Right forelimb (tissue), 1 donor: ENCODE measurements at places on chromosomes 5 and 9.

GRCh38 chr5:112784726-112785125 is 47.0 kb downstream of the APC start:
- DNase-seq = no peak

- no peak for DNase-seq
These were observed 452.0 kb upstream of the DMAC1 start for GRCh38 chr9:8251566-8251965.

GRCh38 chr5:112973036-112973435 is 3.6 kb upstream of the DCP2 start:
- no peak for DNase-seq

- no peak for DNase-seq
These were observed 38.9 kb downstream of the PTTG1 start for GRCh38 chr5:160460377-160461049.

- DNase-seq = no peak
These were observed 167.0 kb downstream of the FGF18 start for GRCh38 chr5:171586436-171586835.

DNA sequence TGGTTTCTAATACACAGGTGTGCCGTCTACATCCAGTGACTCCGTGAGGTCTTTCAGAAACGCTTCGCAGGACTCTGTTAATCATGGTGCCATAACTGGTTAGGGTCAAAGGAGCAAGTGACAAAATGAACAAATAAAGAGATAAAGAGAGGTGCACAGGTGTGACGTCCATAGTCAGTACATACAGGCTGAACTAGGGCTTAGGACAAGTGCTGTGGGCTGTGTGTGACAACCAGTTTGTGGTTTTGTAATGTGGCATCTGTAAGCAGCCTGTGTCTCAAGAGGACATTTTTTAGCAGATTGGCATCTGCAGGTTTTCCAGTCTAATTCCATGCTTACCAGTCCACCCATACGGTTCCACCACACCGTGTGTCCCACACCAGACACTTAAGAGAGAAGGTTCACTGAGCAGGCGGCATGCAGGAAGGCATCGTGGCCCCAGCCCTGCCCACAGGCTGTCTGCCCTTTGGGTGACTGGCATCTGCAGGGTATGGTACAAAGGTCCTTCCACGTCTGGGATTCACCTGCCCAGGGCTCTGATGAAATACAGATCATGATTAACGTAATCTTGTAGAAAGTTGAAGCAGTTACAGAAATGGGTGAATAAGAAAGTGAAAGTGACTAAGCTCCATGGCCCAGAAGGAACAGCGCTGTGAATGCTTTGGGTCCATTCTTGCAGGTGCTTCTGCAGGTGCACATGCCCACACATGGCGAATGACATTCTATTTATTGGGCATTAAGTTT is 26.9 kb downstream of the SRD5A1 start:
- no peak for DNase-seq

DNA sequence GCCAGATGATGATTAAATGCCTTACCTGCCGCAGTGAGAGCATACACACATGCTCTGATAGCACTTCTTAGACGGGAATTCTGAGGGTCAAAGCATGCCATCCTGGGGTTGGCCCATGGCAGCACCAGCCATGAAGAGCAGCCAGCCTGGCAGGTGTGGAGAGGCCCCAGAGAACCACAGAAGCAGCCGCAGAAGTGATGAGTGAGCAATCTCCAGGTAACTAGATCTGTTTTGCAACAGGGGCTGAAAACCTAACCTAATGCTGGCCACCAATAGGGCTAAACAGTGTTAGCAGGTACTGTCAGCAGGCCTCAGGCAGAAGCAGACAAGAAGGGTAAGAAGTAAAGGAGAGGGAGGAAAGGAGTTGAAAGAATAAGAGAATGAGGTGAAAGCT is 33.5 kb upstream of the HOMER1 start:
- DNase-seq = no peak

GRCh38 chr9:36158122-36158521 is 11.1 kb upstream of the CCIN start:
- no peak for DNase-seq

- DNase-seq = peak; percentile 84
These were observed 1.4 kb upstream of the CIZ1 start for GRCh38 chr9:128192601-128193371.

GRCh38 chr5:18314192-18314778 is 680.0 kb downstream of the TAF11L14 start:
- DNase-seq = no peak

DNA sequence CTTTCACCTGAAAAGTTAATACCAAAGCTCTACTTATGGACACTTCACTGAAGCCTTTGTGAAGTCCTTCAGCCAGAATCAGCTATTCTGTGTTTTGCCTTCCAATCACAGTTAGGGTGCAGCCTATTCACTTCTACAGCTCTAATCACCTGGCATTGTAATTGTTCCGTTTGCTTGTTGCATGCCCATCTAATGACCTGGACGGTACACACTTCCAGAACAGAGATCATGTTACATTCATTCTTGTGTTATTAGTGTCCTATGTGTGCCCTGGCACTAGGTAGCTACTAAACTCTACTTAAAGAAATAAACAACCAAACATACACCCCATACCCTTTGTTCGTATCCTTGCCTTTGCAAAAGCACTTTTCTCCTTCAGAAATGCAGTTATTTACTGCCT is 1162.9 kb upstream of the WWC1 start:
- no peak for DNase-seq

GRCh38 chr5:156328766-156329165 is 1.8 kb downstream of the SGCD start:
- DNase-seq = no peak

DNA sequence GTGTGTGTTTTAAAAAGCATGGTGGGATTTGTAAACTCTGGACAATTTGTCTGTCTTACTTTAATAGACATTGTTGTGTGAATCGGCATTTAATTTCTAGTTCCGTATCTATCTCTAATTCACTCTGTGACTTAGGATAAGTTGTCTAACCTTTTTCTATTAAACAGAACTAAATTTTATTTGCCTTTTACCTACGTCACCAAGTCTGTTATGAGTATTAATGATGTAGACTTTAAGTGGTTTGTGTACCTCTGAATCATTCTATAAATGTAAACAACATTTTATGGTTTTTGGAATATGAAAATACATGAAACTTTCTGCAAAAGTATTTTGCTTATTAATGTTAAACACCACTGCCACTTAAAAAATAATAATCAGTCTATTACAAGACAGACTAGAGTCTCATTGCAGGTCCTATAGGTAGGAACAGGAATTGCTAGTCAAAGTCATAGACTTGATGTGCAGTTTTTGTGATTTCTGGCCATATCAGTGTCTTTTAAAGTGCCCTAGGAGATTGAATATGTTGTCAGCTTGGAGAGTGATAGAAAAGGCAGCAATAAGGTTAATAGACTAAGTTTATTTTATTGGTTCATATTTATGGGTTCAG is 5.6 kb downstream of the RBM27 start:
- DNase-seq = no peak

DNA sequence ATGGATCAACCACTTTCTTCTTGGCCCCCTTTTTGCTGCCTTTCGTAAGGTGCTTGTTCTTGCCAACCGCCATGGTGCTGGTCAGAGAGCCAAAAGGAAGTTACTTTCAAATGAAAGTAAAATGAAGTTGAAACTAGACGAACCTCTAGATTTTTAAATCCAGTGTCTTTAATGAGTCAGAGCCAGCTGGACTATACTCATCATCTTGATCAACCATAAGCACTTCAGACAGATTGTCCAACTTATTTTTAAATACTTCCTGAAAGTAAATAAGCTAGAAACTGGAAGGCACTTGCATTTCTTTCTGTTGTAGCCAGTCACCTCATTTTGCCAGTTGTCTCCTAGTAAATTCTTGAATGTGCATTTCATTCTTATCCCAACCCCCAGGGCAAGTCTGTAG is 48.9 kb downstream of the JMY start:
- no peak for DNase-seq

- DNase-seq = no peak
These were observed 26.0 kb downstream of the JMY start for GRCh38 chr5:79261897-79262296.

DNA sequence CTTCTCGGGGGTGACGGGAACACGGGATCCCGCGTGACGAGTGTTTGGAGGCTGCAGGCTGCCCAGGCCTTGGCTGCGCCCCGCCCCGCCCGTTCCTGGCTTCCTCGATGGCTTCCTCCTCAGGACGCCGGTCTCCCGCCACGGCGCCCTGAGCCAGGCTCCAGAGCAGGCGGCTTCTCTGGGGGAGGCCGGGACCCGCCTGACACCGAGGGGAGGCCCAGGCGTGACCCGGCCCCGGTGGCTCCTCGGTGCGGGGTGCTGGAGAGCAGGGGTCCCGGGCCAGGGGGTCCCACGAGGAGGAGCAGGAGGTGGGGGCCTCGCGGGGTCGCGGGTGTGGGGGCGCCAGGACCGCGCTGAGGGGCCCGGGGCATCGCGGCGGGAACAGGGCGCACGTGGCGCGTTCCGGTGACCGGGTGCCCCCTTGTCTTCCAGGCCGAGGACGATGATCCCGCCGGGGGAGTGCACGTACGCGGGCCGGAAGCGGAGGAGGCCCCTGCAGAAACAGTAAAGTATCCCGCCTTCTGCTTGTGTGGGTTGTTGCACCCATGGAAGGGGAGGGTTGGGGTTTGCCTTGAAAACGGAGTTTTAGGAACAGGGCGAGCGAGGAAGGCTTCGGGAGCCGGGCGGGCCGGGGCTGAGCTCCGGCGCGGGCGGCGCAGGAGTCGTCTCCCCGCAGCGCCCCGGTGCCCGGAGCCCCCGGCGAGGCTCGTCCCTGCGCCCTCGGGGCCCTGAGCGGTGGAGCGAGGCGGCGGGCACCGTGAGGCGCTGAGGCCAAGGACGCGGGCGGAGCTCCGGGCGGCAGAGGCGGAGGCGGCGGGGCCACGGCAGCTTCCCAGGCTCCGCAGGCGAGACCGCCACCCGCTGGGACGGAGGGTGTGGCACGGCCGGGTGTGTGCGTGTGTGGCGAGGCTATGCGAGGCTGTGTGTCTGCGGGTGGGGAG is 22.2 kb downstream of the AHRR start:
- peak; percentile 81 for DNase-seq

- DNase-seq = no peak
These were observed 79.9 kb downstream of the ACTL7B start for GRCh38 chr9:108775901-108776306.

DNA sequence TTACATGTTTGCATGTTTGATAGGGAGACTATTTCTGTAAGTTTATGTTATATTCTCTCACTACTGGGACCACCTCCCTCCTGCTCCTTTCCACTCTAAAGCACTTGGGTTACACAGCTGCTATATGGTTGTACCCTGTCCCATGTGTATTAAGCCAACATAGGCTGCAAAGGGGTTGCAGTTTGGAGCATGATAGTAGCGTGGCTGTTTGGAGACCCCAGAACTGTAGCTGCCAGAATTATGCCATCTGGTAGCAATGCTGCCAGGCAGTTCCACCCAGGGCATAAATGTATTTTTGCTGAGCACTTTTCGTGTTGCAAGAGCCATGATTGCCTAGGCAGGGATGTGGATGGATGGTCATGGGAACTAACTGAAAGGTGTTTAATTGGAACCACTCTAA is 81.8 kb downstream of the CNTLN start:
- no peak for DNase-seq

- no peak for DNase-seq
These were observed 619.1 kb upstream of the DAB2 start for GRCh38 chr5:40043916-40044315.

DNA sequence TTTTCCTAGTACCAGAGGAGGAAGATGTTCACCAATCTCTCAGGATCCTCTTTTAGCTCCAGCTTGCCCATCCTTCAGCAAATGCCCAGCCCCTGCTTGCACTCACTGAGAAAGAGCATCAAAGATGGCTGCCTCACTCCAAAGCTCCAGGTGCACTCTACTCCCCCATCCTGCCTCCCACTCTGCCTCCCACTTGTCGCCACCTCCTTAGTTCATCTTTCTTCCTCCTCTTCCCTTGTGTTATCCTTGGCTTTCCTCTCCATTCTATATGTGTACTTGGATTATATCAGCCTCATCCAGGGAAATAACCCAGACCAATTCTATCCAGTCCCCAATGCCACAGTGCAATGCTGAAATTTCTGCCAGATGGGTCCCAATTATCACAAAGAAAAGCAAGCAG is 87.1 kb upstream of the CPLX2 start:
- DNase-seq = no peak

DNA sequence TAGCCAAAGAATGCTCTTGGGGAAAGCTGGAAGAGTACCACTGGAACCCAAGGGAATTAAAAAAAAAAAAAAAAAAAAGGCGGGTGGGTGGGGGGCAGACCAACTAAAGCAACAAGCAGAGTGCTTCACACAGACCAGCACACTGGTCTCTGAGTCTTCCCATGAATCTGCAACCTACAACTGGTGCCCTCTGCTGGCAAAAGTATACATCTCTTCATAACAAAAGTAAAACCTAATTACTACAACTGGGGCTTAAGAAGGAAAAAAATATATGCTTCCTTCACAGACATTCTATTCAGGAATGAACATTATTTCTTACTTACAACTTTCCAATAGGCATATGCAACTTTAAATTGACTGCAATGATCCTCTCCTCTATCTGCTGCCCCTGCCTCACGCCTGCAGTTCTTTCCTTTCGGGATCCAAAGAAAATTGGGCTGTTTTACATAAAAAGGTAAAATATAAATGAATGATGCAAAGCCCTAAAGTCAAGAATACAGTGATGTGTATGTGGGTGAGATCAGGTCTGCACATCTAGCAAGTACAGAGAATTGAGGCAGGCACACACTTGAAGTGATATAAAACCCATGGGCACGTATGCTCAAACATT is 7.2 kb upstream of the KLHL3 start:
- DNase-seq = no peak

- no peak for DNase-seq
These were observed 462.5 kb downstream of the SPOCK1 start for GRCh38 chr5:137036640-137037039.

GRCh38 chr9:6833518-6834192 is 75.9 kb downstream of the KDM4C start:
- DNase-seq = no peak

DNA sequence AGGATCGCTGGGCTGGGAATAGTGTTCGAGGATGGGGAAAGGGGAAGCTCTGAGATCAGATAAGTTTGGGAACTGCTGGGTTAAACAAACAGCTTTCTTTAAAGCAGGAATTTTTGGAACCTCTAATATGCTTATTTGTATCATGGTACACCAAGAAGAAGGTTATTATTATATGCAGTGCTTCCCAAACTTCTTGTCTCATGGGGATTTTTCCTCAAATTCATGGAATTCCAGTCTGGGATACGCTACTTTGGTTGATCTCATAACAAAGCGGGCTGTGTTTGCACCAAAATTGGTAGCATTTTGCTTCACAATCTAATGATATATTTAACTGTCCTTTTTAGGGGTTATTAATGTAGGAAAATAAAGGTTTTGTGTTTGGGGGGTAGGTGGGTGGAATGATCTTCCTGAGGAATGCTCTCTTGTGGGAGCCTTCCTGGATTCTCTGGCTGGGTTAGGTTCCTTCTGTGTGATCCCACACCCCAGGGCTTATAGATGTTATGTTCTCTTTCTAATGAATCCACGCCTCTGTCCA is 116.2 kb upstream of the PANK3 start:
- no peak for DNase-seq

GRCh38 chr9:116704470-116704869 is 17.4 kb downstream of the TRIM32 start:
- DNase-seq = no peak

- no peak for DNase-seq
These were observed 510.1 kb upstream of the DAB2 start for GRCh38 chr5:39934830-39935229.
